Stimulated activated CD4-positive, alpha-beta T cell treated with anti-CD3 and anti-CD28 coated beads, Interleukin-2, amount 100 ng/mL, for 4 hours (primary cell): ENCODE measurements at places on chromosomes 5 and 9.

- no peak for DNase-seq
These were observed 30.0 kb upstream of the CLINT1 start for GRCh38 chr5:157888814-157889532.

DNA sequence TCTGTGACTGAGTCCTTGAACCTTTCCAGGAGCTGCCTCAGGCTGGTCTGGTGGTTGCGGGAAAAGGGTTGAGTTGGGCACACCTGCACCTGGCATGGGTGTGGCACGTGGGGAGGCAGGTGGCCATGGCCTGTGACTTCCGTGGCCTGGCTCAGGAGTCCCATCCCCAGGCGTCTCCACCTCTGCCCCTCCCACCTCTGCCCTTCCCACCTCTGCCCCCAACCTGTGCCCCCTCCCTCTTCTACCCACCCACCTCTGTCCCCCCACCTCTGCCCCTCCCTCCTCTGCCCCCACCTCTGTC is 1.9 kb upstream of the QRFP start:
- no peak for DNase-seq

- DNase-seq = no peak
These were observed 66.8 kb downstream of the THBS4 start for GRCh38 chr5:80101993-80102392.

DNA sequence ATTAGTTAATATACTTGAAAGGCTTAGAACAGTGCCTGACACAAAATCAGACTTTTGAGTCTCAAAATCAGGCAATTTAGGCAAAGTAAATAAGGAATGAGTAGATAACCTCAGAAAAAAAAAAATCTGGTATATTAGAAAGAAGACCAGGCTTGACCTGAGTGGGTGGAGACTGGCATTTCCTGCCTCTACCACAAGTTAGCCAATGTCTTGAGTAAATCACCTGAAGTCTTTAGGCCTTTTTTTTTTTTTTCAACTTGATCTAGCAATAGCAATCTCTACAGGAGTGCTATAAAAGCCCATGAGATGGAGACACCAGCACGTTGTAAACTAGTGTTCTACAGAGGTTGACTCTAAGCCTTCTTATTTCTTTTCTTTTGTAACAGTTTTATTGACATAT is 104.2 kb upstream of the RASEF start:
- no peak for DNase-seq

DNA sequence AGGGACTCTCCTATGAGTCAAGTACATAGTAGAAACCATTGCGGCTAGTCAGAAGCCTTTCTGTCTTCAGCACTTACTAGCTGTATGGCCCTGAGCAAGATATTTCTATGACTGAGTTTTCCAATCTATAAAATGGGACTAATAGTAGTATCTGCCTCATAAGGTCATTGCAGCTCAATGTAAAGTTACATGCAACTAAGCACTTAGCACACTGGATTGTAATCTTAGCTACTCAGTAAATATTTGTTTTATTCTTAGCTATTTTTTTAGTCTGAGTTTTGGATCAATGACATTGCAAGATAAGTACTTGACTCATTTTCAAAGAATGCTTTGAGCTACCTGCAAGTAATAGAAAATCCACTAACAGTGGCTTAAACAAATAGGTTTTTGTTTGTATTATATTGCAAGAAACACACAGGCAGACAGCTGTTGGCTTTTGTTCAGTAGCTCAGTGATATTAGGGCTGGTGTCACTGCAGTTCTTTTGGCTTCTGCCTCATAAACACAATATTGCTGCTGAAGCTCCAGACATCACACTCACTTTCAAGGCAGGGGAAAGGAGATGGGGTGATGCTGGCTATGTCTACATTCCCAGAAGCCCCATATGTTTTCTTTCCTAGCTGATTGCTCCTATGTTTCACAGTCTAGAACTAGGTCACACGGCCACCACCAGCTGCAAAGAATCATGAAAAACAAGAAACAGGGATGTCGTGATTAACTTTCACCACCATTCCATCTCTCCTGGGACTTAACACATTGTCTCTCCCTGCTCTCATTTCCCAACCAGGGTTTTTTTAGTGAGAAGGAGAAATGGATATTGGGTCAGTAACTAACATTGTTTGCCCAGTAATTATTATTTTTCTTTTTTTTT is 26.9 kb upstream of the FAT2 start:
- DNase-seq = no peak

- DNase-seq = no peak
These were observed 46.2 kb upstream of the TUSC1 start for GRCh38 chr9:25724424-25724823.

DNA sequence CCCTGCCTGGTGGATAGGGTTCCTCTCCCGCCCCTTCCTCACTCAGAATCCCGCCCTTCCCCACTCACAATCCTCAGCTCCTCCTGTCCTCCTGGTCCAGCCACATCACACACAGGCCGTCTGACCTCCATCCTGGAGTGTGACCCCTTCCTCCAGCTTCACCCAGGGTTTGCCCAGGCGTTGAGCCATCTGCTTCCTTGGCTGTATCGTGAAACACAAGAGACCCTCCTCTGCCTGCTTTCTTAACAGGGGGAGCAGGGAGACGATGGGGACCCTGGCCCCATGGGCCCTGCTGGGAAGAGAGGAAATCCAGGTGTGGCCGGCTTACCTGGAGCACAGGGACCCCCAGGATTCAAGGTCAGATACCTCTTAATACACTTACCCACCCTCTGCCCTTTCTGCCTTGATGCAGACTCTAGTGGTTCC is 32.3 kb upstream of the ORM1 start:
- no peak for DNase-seq

- DNase-seq = no peak
These were observed 110.0 kb upstream of the PRR16 start for GRCh38 chr5:120354126-120354525.

GRCh38 chr5:59126708-59127573 is 544.1 kb downstream of the RAB3C start:
- no peak for DNase-seq

DNA sequence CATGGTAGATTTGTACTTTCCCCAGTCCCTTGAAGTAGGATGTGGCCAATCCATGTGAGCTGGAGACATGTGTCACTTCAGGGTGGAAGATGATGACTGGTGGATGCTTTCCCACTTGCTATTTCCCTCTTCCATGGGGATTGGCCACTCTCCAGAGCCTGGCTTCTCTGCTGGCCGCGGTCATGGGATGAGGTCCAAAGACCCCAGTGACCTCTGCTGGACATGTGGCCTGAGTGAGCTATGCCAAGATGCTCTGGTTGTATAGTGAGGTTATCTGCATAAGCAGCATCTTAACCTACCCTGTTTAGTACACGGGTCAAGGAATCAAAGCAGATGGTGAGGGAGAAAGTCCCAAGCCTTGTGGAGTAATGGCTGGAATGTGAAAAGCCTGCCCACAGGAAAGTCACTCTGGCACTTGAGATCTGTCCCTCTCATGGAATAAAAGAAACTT is 47.1 kb downstream of the SH3PXD2B start:
- no peak for DNase-seq

- DNase-seq = no peak
These were observed 778 bp downstream of the TRIM41 start for GRCh38 chr5:181223729-181224389.

DNA sequence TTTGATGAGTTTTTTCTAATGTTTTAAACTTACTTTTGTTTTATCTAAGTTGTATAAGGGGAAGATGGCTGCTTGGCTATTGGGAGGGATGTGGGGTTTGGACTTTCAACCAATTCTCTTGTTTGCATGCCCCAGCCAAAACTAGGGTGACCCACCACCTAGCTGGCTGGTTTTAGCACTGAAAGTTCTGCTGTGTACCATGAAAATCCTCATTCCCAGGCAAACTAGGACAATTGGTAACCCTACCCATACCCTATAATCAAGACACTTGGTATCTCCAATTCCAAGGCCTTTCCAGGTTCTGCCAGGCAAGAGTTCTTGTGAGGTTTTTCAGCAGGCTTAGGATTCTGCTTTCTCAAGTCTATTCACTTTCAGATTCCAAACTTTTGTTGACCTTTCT is 13.1 kb downstream of the RAB3C start:
- no peak for DNase-seq

DNA sequence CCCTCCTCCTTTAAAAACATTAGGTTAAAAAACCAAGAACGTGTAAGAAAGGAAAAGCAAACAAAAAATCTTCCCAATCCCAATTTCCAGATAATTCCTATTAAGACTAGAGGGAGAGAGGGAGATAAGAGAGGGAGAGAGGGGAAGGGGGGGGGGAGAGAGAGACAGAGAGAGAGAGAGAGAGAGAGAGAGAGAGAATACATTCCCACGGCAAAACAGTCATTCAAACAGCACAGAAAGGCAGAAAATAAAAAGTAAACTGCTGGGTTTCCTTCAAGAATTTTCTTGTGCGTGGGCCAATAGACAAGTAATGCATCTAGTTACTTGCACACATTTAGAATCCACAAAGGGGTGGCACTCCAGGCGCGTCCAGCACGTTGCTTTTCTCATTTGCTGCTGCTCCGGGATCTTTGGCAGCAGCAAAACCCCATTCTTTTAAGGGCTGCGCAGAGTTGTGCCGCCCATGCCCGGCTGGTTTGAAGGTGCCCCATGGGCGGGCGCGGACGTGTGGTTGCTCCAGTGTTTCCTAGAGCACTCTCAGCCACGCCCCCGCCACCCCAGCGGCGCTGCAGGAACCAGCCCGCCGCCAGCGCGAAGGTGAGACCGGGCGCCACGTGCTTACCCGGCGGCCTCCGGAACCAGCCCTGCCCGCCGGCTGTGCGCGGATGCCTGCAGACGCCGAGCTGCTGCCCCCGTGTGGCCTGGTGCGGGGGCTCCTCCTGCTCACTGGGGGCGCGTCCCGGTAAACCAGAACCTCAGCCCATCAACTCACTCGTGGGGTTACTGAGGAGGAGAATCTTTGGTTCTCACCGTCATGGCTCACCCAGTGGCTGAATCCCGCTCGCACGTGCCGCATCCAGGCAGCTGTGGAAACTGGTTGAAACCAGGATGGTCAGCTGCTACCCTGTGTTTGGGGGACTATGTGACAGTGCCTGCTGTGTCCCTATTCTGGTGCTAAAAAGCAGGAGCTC is 44.6 kb downstream of the STC2 start:
- DNase-seq = peak; percentile 74

GRCh38 chr9:127847178-127847510 is 7.3 kb downstream of the ENG start:
- no peak for DNase-seq

DNA sequence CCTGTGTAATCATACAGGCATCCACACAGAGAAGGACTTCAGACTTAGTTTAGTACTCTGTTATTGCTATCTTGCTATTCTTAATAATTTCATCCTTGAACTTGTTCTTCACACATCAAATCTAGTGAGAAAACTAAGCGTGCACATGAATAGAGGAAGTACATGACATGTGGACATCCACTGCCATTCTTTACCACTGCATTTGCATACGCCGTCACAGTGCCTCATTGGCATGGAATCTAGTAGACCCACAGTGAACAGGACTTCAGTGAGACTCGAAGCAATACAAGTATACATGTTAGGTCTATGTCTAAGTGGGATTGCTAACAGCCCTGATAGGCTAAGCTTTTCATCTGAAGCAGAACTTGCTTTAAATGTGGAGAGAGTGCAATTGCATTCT is 592.1 kb downstream of the TLE4 start:
- no peak for DNase-seq

DNA sequence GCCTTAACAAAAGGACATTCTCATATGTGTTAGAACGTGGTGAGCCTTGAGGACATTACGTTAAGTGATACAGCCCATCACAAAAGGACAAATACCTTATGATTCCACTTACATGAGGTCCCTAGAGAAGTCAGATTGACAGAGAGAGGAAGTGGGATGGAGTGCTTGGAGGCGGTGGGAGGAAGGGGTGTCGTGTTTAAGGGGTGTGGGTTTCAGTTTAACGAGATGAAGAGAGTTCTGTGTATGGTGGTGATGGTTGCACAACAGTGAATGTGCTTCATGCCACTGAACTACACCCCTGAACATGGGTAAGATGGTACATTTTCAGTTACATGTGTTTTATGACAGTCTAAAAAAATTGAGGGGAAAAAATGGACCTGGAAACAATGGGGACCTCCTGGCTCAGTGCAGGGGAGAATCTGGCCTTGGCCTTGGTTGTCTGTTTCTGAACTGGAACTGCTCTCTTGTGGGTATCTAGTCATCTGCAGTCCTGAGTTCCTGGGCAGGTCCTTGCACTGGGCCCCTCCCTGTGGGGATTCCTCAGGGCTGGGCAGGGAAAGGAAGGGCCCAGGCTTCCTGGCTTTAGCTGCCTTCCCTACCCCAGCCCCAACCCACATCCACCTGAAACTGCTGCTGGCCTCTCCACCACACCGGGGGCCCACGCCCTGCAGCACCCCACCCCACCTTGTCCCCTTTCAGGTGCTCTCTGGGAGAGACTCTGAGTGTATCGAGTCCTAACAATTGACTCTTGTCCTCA is 17.8 kb downstream of the LRRC8A start:
- no peak for DNase-seq

DNA sequence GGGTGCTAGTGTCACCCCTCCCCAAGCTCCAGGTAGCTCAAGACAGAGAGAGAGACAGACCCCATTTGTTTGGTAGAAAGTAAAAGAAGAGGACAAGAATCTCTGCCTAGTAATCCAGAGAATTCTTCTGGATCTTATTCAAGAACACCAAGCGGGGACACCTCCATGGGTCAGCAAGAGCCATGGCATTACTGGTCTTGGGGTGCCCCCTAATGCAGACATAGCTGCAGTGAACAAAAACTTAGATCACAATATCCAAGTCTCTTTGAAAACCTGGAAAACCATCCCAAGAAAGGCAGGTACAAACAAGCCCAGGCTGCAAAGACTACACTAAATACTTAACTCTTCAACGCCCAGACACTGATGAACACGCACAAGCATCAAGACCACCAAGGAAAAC is 29.9 kb upstream of the PDE4D start:
- no peak for DNase-seq

DNA sequence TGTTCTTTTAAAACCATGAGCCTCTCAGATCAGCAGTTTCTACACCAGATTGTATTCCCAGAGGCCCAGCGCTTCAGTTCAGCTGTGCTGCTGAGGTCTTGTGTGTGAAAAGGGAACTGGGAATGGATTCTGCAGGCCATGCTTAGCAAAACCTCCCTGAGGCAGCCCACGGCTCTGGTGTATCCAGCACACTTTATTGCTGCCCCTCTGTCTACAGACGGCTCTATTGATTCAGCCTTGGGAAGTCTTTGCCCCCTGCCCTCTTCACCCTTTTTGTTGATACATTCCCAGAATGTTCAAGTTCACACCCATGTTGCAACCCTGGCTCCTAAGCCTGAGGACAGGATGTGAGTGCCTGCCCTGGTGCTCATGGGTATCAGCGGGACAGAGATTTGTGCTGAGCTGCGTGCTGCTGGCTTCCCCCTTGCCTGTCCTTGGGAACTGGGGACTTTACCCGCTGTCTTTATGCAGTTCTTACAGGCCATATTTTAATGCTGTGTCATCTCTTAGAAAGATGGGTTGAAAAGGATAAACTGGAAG is 37.3 kb downstream of the ARHGAP26 start:
- no peak for DNase-seq
